ENCODE measurements at places on chromosomes 7 and 10. TPM values are rescaled to one million over a fixed set of nuclear protein-coding genes. Genes with fewer than 3 reads are reported as not detected.

Gene MNX1
- total RNA-seq, result 3.7 TPM

Gene FAM25C
- not detected for total RNA-seq

Gene FAM25A
- not detected for total RNA-seq

DNA sequence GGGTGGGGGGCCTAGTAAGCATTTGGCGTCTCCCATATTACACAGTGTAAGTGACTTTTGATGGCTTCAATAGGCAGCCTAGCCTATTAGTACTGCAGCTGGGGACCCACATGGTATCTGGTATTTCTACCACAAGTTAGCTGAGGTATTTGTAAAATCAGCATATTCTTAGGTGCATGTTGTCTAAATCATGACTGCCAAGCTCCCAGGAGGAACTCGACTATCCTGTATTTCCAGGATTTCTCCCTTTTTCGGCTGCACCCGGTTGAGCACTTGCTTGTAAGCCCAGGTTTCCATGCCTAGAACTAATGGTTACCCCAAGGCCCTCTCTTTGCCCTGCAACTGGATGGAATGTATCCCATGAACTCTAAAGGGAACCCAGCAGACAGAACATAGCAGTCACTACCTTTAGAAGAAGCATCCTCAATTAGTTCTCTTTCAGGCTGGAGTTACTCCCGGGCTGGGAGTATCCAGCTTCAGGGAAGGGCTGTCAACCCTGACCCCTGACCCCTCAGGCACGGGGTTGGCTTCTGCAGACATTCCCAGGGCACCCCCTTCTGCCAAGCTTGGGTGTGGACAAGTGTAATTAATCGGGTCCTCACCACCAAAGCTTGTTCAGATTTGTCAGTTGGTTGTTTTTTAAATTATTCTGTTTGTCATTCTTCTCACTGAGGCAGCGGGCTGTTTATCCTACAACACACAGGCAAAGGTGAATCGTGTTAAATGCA, 90.3 kb upstream of the PARD3 start:
- no peaks in the 10 kb centered on the region for H3K36me3 ChIP-seq
- no peaks in the 10 kb centered on the region for H3K27me3 ChIP-seq
- H3K4me3 ChIP-seq, result peak overlapping the region; percentile 52
- peak overlapping the region; percentile 86 for H3K27ac ChIP-seq
- peak; percentile 18 for DNase-seq
- peaks cover 11% of the 10 kb centered on the region for H3K4me1 ChIP-seq

GRCh38 chr10:125124115-125124487, 36.3 kb downstream of the CTBP2 start:
- H3K4me1 ChIP-seq, result peaks cover 4% of the 10 kb centered on the region
- H3K27ac ChIP-seq, result no peak overlapping the region
- H3K36me3 ChIP-seq, result peaks cover 7% of the 10 kb centered on the region
- H3K27me3 ChIP-seq, result no peaks in the 10 kb centered on the region
- no peak for DNase-seq
- H3K4me3 ChIP-seq, result no peak overlapping the region

GRCh38 chr7:1586126-1586826, 16.4 kb upstream of the PSMG3 start:
- H3K4me3 ChIP-seq, result no peak overlapping the region
- H3K27me3 ChIP-seq, result no peaks in the 10 kb centered on the region
- no peaks in the 10 kb centered on the region for H3K36me3 ChIP-seq
- no peak for DNase-seq
